ENCODE measurements at places on chromosomes 16 and 17.
A peak's percentile ranks its signal among the peaks of the same experiment; 100 is the strongest.

- DNase-seq: no peak
Measured at GRCh38 chr16:60405286-60405685, 1631.0 kb downstream of the CDH8 start.

GRCh38 chr17:42050393-42051012 lies at the start of gene C17orf113:
Gene C17orf113, minus strand, starts transcription at chr17:42050601. Its CDS starts 7,225 bp downstream, at chr17:42043376.
- peak; percentile 50 for DNase-seq

- no peak for DNase-seq
Measured at GRCh38 chr16:83335076-83335475, 472.7 kb upstream of the HSBP1 start.

DNA sequence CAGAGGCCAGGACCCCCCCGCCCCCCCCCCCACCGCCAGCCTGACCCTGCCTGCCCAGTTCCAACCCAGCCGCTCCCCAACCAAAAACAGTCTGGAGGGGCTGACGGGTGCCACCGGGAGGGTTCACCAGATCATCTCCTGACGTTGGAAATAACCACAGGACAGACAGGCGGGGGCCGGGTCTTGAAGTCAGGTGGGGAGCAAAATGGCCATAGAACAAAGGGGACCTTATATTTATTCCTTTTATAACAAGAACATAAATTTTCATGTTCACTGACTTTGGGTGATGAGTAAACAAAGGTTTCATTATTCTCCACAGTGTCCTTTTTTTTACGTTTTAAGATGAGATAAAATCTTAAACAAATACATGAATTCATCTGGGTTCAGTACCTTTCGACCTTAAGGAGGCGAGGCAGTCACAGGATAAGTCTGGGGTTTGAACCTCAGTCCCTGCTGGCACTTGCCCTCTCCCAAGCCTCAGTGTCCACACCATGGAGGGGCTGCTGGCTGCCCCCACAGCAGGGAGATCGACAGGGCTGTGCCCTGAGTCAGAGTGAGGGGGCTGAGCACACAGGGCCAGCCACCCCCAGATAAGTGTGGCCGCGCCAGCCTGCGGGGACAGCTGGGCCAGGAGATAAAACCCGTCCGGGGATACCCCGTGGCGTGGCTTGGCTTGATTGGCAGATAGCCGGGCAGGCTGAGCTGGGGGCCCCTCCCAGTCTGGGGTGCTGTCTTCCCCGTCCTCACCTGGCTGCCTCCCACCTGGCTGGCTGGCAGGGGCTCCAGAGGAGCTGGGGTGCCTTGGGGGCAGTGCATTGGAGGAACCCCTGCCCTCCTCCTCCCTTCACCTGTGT lies 15.0 kb downstream of the SLC7A5 start:
- no peak for DNase-seq

- DNase-seq: no peak
Measured at GRCh38 chr16:54648575-54648974, 282.1 kb upstream of the IRX5 start.

DNA sequence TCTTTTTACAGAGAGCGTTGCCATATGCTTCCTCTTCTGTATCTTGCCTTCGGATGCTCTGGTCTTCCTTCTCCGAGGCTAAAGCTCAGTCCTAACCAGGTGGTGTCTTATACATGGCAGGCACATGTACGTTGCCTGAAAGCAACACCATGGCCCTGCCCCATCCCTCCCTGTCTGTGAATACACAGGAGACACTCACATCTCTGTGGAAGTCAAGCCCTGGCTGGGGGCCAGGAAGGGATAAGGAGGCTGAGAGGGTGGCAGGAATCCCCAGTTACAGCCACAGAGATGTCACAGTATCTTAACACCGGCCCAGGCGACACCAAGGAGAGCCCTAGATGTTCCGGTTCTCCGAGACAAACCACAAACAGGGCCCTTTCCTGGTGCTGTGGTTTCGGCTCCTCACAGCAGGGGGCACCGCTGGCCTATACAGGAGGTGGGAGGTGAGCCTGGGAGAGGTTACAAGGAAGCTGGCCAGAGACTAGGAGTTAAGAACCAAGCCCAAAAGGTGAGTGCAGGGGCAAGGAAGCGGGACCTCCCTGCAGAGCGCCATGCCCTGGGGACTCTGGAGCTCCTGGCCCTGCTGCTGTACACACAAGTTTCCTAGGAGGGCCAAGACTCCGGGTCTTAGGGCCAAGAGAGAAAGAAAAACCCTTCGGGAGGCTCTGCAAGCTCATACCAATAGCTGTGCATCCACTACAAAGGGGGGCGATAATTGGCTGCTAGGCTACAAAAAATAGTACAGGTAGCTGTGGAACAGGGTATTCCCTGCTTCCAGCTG lies 41.7 kb downstream of the SRL start:
- peak; percentile 79 for DNase-seq

DNA sequence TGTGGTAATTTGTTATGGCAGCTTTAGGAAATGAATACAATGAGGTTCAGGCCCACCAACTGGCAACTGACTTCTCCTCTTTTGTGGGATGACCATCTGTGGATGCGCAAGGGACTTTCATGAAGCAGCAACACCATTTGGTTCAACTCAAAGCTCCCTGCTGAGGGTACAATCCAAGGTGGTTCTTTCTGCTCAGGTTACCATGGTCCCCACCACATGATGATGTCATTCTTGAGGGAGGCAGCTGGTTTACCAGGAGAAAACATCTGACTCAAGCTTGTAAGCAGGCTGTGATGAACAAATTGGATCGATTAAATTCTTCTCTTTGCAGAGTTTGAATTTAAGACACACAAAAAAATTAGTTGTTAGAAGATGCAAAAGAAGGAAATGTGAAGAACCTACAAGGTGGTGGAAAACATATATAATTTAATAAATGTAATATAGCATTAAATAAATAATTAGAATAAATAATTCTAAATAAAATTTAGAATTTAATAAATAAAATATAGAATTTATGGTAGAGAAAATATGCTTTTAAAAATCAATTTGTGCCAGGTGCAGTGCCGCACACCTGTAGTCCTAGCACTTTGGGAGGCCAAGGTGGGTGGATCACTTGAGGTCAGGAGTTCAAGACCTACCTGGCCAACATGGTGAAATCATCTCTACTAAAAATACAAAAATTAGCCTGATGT lies 67.6 kb upstream of the ANKFN1 start:
- DNase-seq: no peak

DNA sequence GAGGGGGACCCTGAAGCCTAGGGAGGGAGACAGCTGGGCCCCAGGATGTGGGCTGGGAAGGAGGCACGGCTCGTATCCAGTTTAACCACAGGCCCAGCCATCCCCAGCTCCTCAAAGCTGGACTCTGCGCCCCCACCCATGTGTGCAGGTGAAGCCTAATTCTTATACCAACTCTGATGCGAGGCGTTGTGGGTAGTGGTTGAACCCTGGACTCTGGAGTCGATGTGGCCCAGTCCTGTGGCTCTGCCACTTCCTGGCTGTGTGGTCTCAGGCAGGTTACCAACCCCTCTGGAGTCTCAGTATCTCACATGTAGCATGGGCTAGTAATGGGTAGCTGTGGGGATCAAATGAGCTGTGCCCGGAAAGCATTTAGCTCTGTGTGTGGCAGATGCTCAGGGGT lies 60.4 kb upstream of the TOB1 start:
- DNase-seq: no peak

DNA sequence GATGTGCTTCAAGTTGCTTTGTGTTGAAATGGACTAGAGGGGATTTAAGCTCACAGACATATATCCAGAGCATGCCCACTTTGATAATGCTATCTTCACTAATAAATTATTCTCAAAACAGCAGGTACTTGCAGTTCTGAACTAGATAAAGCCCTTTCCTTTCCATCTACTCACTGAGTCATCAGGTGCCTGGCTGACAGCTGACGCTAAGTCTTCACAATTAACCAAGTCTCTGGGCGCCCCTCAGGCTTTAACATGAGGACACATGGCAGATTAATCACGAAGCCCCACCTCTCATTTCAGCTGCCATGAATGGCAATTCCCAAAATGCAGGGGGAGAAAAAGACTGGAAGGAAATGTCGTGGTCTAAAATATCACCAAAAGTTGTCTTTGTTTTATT lies 29.5 kb upstream of the CRISPLD2 start:
- DNase-seq: no peak

DNA sequence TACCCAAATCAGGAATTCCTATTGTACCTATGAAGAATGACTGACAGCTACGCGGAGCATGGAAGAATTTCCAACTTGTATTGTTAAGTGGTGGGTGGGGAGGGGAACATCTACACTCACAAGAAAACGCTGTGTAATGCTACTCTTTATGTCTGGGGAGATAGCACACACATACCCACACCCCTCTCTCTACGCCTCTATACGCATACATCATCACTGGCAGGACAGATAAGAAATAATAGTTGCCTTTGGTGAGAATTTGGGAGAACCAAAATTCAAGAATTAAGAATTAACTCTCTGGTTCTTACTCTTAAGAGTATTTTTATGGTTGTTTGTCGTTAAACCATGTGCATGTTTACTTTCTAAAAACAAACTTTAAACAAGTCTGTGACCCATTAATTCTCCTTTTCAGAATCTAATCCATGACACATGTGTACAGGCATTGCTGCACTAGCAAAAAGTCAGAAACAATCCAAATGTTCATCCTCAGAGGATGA lies 33.9 kb downstream of the CREBBP start:
- no peak for DNase-seq

Data from ACHN (cell line).